ENCODE measurements at places on chromosomes 7 and 10.

DNA sequence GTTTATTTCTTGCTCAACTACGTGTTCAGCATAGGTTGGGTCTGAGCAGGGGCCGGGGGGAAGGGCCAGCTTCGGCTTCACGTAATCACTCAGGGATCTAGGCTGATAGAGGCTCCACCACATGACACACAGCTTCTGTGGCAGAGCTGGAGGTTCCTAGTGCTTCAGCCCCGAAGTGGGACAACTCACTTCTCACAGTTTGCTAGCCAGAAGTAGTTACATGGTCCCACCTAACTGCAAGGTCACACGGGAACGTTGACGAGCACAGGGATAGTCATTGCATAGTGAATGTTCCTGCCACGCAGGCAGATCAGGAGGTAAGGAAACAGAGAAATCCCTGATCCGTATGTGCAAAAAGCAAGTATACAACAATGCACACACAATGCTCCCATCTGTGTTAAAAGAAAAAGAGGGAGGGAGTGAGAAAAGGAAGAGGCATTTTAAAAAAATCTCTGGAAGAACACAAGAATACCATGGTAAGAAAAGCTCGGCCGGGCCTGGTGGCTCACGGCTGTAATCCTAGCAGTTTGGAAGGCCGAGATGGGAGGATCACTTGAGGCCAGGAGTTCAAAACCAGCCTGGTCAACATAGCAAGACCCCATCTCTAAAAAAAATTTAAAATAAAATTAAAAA lies 16.9 kb downstream of the SMURF1 start:
- DNase-seq, result no peak

DNA sequence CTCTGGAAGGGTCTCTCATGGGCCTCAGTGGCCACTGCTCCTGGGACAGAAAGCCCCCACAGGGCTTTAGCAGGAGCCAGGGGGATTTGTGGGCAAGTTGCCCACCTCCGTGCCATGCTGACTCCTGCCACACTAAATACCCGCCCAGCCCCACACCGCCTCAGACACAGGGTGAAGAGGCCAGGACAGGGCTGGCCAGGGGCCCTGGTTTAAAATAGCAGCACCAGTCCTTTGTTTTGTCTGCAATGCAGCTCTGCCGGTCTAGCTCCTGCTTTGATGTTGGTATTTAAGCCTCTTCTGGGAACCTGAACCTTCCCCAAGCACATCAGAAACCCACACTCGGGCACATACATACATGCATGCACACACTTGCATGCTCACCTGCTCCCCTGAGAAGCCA lies 14.4 kb upstream of the TNRC18 start:
- peak; percentile 83 for DNase-seq

DNA sequence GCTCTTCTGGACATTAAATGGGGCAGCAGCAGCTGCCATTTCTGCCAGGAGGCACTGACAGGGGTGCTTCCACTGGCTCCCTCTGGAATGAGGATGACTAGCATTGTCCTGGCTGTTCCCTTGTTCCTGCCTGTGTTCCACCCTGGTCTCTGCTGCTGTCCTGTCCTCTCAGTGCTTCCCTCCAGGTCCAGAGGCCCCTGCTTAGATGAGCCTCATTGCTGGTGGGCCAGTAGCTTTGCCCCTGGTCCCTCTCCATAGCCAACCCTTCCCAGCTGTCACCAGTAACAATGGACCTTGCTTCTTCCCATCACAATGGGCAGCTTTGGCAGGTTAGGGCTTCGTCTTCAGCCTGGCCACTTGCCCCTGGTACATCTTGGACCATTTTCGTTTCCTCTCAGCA lies 561.1 kb downstream of the TCERG1L start:
- DNase-seq, result no peak

- no peak for DNase-seq
These were observed 17.6 kb upstream of the C10orf105 start for GRCh38 chr10:71737001-71737833.

DNA sequence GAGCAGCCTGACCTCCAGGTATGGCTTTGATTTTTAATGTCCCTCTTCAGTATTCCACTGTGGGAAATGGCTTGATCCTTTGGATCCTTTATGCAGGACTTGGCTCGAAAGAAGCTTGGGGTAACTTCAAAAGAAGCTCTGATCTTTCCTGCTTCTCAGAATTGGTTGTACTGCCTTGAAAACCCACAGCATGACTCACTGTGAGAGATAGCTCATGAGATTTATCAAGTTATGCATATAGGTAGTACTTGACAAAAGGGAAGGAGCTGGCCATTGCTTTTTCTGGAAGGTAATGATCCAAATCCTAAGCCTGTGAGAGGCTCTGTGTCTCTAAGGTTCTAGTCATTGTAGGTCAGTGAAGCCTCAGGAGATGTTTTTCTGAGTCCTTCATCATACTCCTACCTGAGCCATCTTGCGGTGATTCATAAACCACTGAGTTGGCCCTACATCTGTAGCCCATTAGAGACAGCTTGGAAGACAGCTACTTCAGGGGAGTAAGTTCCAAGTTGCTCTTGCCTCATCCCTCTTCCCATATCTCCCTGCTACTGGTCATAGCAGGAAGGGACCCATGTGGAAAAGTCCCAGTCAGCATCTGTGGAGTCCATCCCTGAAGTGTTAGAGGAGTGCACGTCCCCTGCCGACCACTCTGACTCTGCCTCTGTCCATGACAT lies 36.7 kb upstream of the NFKB2 start:
- no peak for DNase-seq

- no peak for DNase-seq
These were observed 259.9 kb downstream of the ZEB1 start for GRCh38 chr10:31578951-31579350.

DNA sequence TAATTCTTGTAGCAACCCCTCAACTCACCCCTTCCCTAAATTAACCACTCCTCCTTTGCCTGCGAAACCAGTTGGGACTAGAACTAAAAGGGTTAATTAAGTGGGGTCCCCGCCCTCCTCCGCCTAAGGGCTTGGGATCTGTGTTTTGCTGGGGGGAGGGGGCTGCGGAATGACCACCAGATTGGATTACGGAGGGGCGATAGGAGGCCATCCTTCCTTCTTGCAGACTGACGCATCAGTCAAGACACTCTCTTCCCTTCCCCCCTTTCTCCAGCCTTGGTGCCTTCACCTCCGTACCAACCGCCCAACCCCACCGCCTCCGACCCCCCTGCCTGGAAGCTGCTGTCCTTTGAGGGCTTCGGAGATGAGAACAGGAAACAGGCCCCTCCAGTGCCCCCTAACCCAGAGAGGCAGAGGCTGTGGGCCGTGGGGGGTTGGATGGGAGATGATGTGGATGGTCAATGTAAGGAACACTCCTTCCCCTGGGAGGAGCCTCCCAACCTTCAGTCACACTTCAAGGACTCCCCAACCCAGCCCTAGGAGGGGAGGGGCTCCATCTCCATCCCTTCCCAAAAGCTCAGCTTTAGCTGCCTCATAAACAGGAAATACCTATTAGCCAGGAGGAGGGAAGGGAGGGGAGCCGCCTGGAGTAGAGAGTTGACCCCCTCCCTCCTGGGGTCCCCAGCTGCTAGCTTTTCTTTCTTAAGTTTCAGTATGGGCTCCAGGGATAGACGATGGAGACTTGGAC lies 997 bp upstream of the LDB1 start:
- DNase-seq, result peak; percentile 70

GRCh38 chr10:95414844-95415485 lies 124.2 kb upstream of the PDLIM1 start:
- no peak for DNase-seq

DNA sequence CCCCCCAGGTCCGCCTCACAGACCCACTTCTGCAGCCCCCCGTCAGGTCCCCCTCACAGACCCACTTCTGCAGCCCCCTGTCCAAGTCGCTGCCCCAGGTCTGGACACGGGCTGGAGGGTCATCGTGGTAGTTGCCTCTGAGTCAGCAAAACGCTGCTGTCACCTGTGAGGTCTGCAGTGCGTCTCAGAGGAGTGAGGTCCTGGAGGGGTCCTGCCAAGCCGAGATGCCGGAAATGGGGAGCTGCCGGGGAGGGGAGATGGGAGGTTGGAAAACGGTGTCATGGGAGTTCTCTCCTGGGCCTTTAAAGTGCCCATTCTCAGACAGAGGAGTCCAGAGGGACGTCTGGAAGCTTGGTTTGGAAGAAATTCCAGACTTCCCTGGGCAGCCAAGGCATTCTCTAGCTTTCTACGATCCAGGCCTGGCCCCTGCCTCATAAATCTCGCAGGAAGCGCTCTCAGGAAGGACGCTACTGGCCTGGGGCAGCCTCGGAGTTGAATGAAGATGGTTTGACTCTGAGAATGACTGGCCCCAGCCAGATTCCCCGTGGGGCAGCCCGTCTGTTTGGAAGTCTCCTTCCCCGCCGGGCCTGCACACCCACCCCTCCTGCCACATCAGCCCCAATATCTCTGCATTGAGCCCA lies 38.7 kb downstream of the CALML3 start:
- DNase-seq, result no peak

DNA sequence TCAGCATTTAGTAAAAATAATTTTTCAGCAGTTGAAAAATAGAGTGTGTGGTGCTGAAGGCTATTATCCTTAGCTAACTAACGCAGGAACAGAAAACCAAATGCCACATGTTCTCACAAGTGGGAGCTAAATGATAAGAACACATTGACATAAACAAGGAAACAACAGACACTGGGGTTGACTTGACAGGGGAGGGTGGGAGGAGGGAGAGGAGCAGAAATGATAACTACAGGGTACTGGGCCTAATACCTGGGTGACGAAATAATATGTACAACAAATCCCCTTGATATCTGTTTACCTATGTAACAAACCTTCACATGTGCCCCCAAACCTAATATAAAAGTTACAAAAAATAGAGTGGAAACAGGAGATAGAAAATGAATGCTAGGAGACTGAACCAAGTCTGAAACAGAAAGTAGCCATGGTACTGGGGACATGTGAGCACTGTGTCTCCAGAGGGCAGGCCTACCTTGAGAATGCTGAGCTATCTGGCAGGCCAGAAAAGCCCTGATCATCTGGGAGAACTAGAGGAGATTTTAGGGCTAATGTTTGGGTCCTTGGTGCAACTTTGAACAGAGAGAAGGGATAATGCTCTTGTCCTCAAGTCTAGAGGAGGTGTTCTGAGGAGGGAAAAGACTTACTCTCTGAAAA lies 4.7 kb upstream of the EFCAB10 start:
- no peak for DNase-seq

DNA sequence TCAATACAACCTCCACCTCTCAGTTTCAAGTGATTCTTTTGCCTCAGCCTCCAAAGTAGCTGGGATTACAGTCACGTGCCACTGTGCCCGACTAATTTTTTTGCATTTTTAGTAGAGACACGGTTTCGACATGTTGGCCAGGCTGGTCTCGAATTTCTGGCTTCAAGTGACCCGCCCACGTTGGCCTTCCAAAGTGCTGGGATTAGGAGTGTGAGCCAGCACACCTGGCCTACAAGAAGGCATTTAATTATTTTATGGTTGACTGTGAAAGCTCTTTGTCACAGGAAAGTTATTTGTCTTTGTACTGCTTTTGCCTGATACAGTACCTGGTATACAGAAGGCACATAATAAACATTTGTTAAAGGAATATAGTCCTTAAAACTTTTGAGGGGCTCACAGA lies 12.9 kb downstream of the MYOZ1 start:
- no peak for DNase-seq

- no peak for DNase-seq
These were observed 121.2 kb downstream of the MLLT10 start for GRCh38 chr10:21655236-21655635.

GRCh38 chr7:130966246-130967009 lies 232.4 kb upstream of the KLF14 start:
- no peak for DNase-seq

DNA sequence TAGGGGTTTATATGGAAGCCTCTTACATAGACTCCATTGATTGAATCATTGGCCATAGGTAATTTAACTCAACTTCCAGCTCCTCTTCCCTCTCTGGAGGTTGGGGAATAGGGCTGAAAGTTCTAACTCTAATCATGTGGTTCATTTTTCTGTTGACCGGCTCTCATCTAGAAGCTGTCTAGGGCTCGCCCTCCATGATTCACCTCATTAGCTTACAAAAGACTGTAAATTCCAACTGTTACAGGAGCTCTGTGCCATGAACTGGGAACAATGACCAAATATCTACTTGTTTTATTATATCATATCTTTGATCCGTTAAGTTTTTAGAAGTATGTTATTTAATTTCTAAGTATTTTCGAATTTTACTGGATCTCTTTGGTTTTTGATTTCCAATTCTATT lies 263.0 kb downstream of the TCF7L2 start:
- DNase-seq, result no peak

GRCh38 chr7:73842067-73842976 lies at the start of gene METTL27:
TSS of gene METTL27 (minus strand) at chr7:73842516. CDS start at chr7:73842140, 376 bp downstream.
- peak; percentile 96 for DNase-seq

DNA sequence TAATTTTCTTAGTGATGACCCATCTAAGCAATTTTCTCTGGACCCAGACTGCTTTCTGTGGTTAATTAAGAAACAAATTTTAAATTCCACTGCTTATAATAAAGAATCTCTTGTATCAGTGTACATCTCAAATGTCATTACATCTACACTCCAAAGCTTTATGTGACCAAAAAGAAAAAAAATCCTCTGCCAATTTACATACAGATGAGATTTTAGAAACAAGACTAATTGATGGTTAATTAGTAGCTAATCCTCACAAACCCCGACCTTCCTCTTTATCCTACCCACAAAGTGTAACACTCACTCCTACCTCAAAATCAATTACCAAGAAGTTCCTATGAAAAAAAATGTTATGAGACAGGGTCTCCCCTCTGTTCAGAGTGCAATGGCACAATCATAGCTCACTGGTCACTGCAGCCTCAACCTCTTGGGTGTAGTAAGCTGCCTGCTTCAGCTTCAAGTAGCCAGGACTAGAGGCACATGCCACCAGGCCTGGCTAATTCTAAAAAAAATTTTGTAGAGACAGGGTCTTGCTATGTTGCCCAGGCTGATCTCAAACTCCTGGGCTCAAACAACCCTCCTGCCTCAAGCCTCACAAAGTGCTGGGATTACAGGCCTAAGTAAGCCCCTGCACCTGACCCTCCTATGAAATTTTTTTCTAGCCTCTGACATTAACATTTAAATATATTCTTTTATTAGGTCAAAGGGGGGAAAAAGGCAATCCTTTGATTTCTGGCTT lies 14.8 kb downstream of the KIF5B start:
- DNase-seq, result no peak

DNA sequence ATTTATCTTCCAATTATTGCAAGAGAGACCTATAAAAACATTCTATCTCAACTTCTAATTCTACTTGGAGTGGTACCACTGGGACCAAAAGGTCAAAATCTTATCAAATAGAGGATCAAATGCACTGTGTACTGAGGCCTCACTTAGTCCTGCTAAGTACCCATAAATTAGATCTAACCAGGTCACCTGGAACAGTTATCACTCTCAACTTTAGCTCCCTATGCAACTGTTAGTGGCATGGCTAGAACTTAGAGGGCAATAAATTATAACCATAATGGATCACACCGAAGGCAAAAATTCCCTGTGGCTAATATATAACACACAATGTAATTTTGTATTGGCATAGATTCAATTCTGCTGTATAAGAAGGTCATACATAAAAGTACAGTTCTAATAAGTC lies 428.9 kb downstream of the PCDH15 start:
- no peak for DNase-seq

All from thyroid gland (tissue), 4 donors.